ENCODE measurements at places on chromosomes 1 and 21.

- DNase-seq: no peak
Measured at GRCh38 chr1:22290611-22291010, 147.7 kb upstream of the WNT4 start.

GRCh38 chr1:197011614-197012013, 34.3 kb downstream of the CFHR5 start:
- no peak for DNase-seq

DNA sequence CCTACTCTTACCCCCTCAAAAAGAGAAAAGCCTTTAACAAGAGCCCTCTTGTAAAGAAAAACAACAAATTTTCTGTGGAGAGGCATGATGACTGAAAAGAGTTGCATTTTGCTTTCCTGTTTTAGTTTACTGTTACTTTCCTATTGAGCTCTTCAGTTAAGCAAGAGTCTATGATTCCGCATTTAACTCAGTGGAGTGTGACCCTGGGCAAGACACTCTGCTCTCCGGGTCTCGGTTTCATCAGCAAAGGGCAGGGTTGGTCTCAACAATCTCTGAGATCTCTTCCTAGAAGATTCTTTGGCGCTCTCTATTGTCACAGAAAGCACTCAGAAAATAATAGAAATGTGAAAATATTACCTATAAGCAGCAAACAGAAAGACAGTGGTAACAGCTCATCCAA, 175.7 kb downstream of the TGFBR3 start:
- DNase-seq: no peak

DNA sequence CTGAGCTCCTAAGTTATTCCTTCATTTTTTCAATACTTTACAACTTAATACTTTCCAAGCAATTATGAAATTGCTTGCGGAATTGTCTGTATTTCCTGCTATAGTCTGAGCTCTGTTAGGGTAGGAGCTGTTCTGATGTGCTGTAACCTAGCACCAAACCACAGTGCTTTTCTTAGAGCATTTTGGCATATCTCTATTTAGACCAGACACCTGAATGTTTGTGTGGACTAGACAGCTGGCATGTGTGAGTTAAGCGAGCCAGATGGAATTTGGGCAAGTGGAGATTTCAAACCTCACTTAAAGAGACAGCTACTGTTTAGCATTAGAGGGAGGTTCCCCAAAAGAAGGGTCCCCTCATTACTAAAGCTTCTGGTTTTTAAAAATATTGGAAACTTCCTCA, 106.1 kb downstream of the RWDD3 start:
- DNase-seq: no peak

DNA sequence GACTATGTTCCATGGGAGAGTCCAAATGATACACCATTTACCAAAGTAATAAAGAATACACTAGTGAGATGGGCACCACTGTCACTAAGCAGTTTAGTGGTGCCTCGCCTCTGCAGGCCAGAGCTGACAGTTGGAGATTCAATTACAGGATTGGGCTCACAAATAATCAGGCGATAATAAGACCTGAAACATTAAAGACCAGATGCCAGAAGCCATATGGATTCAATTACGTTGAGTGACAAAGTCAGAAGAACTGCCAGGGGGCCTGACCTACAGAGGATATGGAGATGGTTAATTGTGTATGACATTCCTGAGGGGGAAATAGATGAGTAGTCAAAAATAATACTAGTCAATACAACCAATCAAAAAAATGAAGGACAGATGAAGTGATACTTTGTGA, 65.2 kb upstream of the ST6GALNAC5 start:
- DNase-seq: no peak

GRCh38 chr1:16181887-16182719, 26.2 kb upstream of the EPHA2 start:
- DNase-seq: no peak

DNA sequence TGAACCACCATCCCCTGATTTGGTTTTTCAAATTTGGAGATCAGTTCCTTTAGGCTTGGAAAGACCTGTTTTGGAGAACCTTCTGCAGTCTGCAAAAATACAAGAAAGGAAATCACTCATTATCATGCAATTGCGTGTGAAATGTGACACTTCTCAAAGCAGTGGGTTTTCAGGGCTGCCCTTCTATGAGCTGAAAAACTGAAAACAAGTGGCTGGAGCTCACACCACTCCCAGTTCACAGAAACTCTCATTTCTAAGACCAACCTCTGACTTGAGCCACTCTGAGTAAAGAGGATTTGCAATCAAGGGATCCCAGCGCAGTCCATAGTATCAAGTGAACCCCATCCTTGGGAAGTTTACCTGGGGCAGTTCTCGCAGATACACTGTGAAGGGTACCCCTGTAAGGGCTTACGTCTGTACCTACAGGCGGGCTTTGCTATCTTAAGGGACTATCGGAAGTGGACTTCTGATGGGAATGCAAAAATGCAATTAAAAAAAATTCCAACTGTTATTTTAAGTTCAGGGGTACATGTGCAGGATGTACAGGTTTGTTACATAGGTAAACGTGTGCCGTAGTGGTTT, 12.8 kb downstream of the SH2D1B start:
- no peak for DNase-seq

GRCh38 chr1:64114012-64114525, 89.4 kb upstream of the UBE2U start:
- DNase-seq: no peak

- no peak for DNase-seq
Measured at GRCh38 chr1:192966073-192966472, 93.1 kb downstream of the UCHL5 start.

DNA sequence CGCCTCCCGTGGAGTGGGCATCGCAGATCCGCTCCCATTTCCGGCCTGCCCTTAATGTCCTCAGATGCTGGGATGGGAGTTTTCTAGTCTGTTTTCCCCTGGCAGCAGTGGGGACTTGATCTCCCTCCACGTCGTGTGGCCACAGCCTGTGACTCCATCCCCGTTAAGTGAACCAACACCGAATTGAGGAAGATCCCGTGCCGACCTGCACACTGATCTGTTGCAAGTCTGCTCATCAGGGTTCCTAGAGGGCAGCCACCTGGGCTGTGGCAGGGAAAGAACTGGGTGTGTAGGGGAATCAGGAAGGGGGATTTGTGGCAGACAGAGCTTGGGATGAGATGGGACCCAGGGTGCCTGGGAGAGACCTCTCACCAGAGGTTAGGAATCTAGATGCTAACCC, 23.3 kb upstream of the CDK18 start:
- DNase-seq: no peak

DNA sequence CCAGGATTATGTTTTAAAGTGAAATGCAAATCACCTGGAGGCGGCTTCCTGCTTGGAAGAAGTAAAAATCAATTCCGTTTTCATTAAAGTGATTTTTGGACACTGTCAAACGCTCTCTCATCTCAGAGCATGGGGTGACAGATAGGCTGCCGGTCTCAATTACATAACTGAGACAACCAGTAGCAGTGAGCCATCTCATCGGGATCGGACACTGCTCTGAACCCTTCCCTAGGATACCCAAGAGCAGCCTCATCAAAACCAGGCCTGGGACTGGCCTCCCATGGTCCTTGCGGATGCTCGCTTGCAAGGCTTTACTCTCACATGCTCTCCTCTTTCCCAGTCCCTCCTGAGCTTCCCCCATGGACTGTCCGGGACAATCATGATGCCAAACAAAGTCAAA, 12.1 kb downstream of the KCND3 start:
- DNase-seq: no peak

DNA sequence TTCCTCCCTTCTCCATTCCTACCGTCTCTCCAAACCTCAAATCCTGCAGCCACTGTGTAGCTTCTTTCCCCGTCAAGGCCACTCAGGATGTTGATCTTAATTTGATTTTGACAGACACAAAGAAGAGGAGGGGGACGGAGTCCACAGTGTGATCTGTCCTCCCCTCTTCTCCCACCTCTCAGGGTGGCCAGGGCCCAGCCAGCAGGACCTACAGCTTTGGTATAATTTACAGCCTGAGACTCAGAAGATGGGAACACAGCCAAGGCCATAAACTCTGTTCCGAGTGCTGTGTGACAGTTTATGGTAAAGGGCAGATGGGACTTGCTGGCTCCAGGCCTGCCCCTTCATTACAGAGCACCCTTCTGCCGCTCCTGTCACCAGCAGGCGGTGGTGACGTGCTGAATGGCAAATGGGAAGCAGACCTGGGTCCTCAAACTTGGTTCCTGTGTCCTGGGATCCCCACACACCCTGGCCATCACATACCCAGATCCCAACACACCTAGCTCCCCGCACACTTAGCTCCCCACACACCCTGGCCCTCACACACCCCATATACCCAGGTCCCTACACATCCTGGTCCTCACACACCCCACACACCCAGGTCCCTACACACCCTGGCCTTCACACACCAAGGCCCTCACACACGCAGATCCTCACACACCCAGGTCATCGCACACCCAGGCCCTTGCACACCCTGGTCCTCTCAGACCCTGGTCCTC, 71.6 kb downstream of the CD2 start:
- DNase-seq: no peak

- DNase-seq: no peak
Measured at GRCh38 chr21:33008333-33009051, 17.2 kb upstream of the OLIG2 start.

DNA sequence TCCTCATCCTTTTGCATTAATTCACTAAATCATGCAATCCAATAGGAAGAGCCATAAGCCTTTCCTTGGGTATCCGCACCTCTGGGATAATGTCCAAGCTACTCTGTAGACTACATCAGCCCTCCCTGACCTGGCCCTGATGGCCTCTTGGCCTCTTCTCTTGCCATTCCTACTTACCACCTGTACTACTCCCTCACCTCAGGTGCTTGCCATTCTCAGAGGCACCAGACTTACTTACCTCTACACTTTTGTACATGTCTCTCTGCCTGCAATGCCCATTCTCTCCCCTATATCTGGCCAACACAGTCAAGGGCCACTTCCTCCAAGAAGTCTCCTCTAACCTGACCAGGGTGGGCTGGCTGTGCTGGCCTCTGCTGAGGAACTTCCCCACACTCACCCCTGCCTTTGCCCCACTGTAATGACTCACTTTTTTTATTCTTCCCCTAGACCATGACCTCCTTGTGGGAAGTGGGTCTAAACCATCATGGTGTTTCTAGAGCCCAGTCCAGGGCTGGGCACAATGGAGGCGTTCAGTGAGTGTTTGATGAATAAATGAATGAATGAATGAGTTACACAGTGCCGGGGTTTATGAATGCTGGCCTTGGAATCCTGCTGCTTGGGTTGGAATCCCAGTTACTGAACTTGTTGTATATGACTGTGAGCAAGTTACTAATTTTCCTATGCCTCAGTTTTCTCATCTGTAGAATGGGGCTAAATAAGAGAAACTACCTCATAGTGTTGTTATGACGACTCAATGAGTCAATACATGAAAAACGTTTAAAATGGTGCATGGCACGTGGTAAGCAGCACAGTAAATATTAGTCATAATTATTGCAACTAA, 179.8 kb downstream of the FOXD2 start:
- DNase-seq: no peak

GRCh38 chr1:178944729-178945128, 73.9 kb upstream of the ANGPTL1 start:
- no peak for DNase-seq

GRCh38 chr1:63746129-63746864, 27.5 kb upstream of the ROR1 start:
- DNase-seq: no peak

DNA sequence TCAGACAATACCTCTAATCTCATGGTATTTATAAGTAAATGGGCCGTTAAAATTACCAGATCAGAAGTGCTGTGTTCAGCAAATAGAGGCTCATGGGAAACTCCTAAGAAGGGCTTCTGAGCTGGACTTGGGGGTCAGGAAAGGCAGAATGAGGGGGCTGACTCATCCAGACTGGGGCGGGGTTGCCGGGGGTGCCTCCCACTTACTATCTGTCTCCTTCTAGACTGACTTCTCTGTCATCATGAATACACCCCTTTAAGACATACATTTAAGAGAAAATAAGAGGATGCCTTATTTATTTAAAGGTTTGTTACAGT, 96.0 kb upstream of the ERRFI1 start:
- DNase-seq: no peak

DNA sequence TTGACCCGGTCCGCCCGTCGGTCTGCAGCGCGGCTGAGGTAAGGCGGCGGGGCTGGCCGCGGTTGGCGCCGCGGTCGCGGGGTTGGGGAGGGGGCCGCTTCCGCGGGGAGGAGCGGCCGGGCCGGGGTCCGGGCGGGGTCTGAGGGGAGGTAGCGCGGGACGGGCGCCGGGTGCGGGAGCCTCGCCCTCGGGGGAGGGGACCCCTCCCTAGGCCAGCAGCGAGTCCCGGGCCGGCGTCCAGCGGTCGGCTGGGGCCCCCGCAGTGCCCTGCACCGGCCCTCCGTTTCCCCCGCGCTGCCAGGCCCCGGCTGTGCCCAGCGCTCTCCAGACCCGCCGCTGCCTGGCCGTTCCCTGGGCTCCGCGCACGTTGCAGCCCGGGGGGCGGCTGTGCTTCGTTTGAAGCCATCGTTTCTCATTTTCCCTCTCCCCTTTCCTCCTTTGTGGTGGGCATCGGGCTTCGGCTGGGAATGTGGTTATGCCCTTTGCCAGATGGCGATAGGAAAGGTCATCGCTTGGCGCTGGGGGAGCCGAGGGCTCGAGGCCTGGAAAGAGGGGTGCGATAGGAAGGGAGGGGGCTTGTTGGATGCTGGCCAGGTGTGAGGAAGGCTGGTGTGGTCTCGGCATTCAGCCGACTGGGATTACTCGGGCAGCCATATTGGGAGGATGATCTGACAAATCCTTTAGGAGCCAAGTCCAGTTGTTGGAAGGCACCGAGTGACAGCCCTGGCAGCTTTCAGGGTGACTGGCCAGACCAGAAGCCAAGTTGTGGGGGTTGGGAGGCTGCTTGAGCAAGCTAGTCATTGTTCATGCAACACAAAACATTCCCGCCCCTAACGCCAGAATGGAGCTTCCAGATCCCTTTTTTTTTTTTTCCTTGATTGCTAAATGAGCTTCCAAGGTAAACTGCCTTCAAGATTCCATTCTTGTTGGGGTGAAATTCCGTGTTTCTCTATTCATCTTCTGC, 753 bp downstream of the KIF1B start:
- DNase-seq: no peak

DNA sequence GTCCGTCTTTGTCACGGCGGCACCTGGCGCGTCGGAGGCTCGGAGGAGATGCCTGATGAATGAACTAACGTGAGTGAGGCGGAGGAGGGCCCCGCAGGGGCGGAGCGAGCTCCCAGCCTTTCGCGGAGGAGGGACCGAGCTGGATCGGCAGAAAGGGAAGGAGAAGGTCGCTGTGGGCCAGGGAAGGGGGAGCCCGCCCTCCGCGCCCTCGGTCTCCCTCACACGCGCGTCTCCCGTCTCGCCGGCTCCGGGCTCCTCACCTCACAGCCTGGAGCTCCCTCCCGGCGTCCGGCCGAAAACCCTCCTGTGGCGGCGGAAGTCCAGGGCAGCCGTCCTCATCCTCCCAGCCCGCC, 519 bp downstream of the ZNF496 start:
- DNase-seq: peak; percentile 64

GRCh38 chr1:237448042-237448441, 406.1 kb downstream of the RYR2 start:
- DNase-seq: no peak

Data from stimulated activated naive CD4-positive, alpha-beta T cell (primary cell).